ENCODE measurements at places on chromosomes 5 and 9.

DNA sequence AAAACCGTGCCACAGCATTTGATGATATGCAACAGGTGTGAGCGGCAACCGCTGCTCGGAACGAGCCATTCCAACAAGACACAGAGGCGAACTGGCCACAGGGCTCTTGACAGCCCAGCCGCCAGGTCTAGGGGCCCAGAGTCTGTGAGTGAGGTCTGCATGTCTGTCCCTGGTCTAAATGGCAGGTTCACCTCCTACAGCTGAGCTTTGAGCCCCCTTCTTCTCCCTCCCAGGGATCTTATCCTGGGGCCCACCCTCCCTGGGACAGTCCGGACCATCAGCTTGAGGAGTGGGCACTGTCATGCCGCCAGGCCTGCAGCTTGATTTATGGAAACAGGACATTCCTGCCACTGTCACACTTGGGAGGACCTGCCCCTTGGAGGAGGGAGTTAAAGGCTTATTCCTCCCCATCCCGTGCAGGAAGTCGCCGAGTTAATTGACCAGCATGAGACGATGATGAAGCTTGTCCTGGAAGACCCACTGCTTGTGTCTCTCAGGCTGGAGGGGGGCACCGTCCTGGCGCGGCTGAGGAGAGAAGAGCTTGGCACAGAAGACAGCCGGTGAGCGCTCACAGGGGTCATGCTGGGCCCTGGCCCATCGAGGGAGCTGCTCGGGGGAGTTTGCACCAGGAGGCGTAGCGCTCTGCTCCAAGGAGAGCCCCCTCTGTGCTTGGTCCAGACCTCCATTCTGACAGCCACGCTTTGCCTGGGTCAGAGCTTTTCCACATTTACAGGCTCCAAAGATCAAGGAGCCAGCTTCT lies 35.5 kb upstream of the LRRC14B start:
- DNase-seq: no peak

- DNase-seq: no peak
Measured at GRCh38 chr9:133604856-133605255, 4.3 kb downstream of the FAM163B start.

DNA sequence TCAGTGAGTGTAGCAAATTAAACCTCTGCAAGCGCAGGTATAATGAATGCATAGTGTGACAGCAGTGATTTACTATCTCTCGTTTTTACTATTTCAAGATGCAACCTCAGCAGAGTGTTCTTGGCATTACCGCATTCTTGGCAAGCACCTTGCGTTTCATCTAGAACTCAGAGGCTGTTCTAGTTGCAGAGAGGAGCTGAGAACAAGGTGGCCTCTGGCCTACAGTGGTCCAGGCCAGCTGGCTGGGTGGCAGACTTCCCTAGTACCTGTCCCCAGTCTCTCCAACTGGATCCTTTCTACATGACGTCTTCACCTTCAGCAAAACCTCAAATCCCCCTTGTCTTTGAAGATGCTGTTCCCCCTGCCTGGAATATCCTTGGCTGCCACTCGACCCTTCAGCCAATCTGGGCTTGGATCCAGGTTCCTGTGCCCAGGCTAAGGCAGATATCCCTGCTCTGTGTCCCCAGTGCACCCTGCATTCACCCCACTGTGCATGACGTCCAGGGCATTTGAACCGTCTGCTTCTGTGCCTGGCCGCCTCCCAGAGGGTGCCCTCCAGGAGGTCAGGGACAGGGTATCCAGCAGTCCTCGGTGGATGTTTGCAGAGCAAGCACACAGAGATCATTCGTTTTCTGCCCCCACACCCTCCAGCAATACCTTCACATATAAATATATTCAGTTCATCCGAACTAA lies 120.4 kb upstream of the CPEB4 start:
- no peak for DNase-seq

DNA sequence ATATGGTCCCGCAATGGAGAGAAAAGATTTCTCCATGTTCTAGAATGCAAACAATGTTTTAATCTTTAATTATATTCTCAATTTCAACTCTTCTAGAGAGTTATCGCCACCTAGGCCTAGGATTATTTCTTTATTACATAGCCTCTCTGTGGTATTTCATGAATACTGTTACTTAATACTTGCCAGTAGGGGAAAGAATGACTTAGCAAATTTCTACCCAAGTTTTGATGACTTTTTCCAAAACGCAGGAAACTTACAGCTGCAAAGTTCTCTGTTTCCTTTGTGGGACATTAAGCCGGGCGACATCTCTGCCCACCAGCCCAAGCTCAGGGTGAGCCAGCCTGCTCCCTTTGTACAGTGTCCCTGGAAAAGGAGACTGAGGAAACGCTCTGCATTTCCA lies 73.8 kb downstream of the MED27 start:
- DNase-seq: no peak

- no peak for DNase-seq
Measured at GRCh38 chr9:34797367-34797766, 87.4 kb upstream of the CCL21 start.

GRCh38 chr9:87567001-87567400 lies 69.3 kb downstream of the DAPK1 start:
- DNase-seq: no peak
